ENCODE measurements at places on chromosomes 5 and 9.

GRCh38 chr9:104905931-104906330 is 22.0 kb downstream of the ABCA1 start:
- no peak for DNase-seq

- no peak for DNase-seq
Measured at GRCh38 chr9:98339987-98340800, 84.7 kb upstream of the TBC1D2 start.

DNA sequence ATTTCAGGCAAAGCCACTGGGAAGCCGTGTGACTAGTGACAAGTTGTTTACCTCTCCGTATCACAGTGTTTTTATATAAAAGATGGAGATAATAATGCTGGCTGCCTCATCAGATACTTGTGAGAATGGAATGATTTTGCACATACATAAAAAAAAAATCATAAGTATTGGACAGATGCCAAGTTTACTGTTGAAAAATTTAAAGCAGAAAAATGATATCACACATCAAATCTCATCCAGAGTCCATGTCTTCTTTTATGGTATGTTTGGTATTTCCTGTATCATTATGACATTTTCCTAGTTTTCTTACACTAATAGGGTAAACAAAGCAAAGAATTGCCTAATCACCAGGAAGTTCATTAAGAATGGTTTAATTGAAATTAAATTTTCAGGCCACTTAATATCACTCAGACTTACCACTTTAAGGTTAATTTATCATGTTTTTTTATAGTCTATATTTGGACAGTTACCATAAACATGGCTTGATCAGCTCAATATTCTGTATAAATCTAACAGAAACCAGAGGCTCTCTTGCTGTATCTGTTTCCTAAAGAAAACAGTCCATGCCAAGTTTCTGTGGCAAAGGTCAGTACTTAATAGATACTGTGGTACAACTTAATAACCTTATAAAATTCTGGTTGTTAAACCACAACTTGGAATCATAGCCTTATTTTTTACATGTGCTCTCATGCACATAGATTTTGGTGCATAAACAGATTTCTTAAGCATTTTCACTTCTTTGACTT is 656.5 kb upstream of the RIOK2 start:
- no peak for DNase-seq

DNA sequence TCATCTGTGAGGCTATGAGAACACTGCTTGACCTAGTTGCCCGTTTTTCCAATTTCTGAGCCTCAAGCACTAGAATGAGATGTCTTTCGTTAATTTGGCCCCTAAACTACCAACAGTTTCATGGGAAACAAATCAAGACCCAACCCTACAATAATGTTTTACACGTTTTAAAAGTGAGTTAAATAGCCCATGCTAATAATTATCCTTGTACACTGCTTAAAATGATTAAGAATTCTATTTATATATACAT is 2.3 kb upstream of the NR3C1 start:
- DNase-seq, result no peak

DNA sequence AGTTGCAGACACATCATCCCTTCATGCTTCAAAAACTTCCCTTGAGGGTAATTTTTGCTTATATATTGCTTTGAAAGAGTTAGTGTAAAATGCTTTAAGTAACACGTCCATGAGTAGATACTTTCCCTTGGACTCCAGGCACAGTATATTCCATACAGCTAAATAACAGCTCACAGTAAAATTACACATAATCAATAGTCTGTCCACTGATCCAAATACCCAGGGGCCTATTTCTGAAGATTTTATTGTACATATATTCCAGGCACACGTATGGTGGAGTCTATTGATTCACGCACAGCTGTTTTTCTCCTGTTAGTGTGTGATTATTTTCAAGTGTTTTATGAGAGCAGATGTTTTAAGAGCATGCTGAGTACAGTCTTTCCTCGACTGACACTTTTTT is 223.7 kb upstream of the GRAMD2B start:
- no peak for DNase-seq

DNA sequence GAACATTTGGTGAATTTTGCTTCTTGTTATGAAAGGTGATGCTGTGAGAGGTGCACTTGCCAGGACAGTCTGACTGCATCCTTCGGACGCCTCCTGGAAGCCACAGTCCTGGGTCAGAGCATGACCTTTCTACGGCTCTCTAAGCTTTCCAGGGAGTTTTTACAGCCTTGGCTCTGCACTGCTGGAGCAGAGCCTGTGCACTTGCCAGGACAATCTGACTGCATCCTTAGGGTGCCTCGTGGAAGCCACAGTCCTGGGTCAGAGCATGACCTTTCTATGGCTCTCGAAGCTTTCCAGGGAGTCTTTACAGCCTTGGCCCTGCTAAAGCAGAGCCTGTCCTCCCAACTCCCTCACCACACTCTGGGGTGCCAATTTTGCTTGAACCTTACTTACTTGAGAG is 49.6 kb downstream of the CCDC180 start:
- no peak for DNase-seq

GRCh38 chr5:109354761-109355160 is 55.0 kb downstream of the PJA2 start:
- no peak for DNase-seq

- no peak for DNase-seq
Measured at GRCh38 chr5:56561-57290, 35.2 kb upstream of the PLEKHG4B start.

DNA sequence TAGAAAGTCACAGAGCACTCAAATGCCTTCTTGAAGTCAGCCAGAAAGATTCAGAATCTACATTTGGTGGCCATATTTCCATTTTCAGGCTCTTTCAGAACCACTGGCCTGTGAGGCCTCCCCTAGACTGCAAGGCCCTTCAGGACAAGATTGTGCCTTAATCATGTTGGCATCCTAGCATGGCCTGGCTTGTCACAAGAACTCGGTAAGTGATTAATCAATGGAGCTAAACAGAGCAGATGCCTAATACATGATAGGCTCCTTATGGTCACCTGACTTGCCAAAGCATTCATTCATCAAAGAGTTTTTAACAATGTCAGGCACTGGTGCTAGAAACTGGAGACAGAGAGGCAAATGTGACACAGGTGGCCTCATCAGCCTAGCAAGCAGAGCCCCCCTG is 70.3 kb downstream of the PGM5 start:
- no peak for DNase-seq

DNA sequence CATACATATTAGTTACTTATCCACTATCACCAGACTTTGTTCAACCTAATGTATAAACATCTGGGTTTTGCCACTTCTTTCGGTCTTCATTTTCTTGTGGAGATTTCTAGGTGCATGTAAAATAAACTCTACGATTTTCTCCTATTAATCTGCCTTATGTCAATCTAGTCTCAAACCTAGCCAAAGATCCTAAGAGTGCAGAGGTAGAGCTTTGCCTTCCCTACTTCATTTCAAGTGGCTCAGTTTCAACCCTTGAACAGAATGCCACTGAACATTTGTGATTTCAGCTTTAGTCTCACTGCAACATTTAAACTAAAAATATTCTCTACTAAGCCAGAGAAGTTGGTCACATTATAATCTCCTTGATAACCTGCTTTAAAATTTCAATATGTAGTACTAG is 94.0 kb downstream of the EDIL3 start:
- no peak for DNase-seq

DNA sequence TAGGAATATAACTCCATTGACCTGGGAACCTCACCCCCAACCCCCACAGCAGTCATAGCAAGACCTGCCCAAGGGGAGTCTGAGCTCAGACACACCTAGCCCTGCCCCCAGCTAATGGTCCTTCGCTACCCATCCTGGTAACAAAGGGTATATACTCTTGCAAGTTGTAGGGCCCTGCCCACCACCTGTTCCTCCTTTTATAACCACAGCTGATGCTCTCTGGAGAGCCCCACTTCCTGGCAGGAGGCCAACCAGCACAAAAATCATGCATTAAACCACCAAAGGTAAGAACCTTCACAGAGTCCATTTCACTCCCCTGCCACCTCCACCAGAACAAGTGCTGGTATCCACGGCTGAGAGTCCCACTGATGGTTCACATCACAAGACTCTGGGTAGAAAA is 1195.3 kb upstream of the SEMA6A start:
- no peak for DNase-seq

- no peak for DNase-seq
Measured at GRCh38 chr9:131361202-131361833, 32.6 kb upstream of the PRRC2B start.
